ENCODE measurements at places on chromosomes 11 and 22. TPM values are rescaled to one million over a fixed set of nuclear protein-coding genes. Genes with fewer than 3 reads are reported as not detected.

EHF gene
- total RNA-seq = 0.10 TPM

USP35 gene
- 6.0 TPM for total RNA-seq

KRTAP5-8 gene
- total RNA-seq = not detected

TRIM34 gene
- total RNA-seq = 7.2 TPM

SCGB1D2 gene
- total RNA-seq = not detected

Measured in mononuclear cell (primary cell).